Activated naive CD4-positive, alpha-beta T cell (primary cell): ENCODE measurements at places on chromosomes 1 and 21.

DNA sequence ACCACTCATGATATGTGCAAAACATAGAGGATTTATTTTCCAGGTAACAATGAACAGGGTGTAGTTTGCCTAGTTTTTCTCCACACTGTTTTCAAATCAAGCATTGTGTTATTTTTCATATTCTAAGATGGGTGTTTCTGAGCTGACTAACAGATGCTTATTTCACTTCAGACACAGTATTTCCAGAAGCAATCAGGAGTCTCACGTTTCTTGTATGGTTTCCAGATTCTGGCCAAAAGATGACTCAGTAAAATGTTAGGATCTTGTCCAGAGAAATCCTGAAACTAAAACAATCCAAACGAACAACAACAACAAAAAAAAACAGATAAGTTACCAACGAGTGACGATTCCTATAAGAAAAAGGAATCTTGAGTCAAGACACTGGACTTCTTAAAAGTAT, 5.3 kb downstream of the UTS2 start:
- DNase-seq: no peak

- DNase-seq: no peak
Observed at GRCh38 chr1:161885003-161885402, 118.9 kb downstream of the ATF6 start.

DNA sequence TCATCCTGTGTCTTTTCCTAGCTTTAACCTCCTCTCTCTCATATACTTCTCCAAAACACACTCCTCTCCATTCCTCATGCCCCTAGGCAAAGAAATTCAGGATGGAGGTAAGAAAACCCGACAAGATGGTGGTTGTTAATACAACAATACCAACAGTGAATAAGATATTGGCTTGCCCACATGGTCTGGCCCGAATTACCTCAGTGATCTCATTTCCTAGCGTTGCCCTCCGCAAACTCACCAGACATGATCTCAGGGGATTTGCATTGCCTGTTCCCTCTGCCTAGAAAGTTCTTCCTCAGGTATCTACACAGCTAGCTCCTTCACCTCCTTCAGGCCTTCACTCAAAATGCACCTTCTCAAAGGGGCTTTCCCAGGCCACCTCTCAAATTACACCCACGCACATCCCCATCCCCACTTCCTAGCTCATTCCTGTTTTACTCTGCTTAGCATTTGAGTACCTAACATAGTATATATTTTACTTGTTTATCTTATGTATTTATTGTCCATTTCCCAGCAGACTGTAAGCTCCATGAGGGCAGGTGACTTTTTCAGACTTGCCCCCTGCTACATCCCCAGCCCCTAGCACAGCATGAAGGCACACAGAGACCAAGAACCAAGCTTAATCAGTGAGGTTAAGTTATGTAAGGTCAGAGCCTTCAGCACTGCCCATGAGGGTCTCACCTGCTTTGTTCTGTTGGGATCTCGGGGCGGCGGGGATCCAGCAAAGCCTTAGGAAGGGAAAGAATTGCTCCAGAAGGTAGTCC, 10.2 kb upstream of the UBR4 start:
- no peak for DNase-seq

DNA sequence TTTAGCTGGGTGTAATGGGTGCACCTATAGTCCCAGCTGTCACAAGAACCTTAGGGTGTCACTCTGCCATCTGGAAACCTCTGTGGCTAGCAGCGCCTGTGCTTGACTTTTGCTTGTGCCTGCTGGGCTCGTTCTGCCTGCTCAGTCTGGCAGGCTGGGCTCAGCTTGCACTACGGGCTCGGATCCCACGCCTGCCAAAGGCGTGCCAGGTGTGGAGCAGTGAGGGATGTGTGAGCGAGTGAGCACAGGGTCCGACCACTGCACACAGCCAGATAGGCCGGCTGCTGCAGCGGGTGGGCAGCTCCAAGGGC, 2.8 kb upstream of the LSM10 start:
- DNase-seq: no peak

GRCh38 chr1:18527921-18528320, 47.2 kb downstream of the KLHDC7A start:
- no peak for DNase-seq

DNA sequence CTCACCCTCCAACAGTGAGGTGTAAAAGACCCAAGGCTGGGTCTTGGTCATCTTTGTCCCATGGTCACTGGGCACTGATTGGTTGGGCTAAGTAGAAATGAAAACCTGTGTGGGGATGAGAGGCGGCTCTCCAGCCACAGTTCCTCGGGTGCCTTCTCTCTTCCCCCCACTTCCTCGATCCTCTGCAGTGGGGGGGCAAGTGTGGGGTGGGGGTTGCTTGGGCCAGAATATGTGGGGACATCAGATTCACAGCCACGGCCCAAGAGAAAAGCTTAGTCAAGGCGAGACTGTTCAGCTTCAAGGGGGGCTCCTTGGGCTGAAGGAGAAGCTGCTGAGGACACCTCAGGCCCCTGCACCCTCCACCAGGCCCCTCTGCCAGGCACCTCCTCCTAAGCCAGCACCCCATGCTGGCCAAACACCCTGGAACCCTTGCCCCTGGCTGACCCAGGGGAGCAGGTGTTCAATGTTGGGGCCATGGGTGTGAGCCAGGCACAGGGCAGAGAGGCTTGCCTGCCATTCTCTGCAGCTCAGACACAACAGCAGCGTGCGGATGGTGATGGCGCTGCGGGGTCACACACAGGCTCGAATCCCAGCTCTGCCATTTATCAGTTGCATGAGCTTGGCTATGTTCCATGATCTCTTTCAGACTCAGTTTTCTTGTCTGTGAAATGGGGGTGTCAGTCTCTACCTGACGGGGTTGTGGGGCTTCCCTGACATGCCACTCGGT, 21.0 kb upstream of the TNFRSF1B start:
- no peak for DNase-seq

DNA sequence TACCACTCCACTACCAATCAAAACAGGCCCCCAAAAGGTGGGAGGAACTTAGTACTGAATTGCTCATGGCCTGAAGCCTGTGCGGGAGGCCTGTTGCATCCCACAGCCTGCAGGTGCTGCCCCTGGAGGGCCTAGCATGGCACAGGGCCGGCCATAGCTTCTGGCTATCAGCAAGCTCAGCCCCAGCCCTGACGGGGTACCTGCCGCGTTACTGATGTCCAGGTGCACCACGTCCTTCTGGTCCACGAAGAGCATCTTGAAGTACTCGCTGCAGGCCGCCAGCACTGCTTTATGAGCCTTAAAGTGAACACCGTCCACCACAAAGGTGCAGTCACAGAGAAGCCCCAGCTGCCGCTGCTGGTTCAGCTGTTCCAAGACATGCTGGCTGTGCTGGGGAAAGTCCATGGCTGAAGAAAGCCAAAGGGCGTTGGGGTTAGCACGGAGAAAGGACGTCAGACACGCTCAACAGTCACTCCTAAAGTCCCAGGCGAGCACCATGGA, 27.8 kb downstream of the ZBTB17 start:
- no peak for DNase-seq

- DNase-seq: peak; percentile 64
Observed at GRCh38 chr1:52601991-52602855, at the start of gene GPX7. Gene GPX7, plus strand, starts transcription at chr1:52602371. Its CDS starts 39 bp downstream, at chr1:52602410.

DNA sequence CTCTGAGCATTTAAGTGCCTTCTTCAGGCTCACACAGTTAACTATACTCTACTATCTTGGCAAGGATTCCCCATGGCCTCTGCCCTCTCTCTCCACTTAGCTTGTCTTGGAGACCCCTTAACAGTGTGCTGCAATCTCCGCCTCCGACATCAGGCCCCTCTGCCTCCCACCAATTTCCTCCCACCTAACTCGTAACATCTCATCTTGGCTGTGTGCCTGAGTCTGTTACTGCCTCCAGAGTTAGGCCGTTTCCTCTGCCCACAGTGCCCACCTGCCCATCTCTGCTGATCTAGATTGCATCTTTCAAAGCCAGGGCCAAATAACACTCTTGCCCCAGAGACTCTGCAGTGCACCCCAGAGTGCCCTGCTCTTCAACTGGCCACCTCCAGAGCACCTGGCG, 244.3 kb upstream of the TMEM51 start:
- DNase-seq: no peak

GRCh38 chr1:90356991-90357390, 360.1 kb downstream of the BARHL2 start:
- no peak for DNase-seq

- no peak for DNase-seq
Observed at GRCh38 chr1:30511563-30511962, 211.8 kb downstream of the MATN1 start.

GRCh38 chr1:214384373-214385079, 103.6 kb downstream of the SMYD2 start:
- no peak for DNase-seq

DNA sequence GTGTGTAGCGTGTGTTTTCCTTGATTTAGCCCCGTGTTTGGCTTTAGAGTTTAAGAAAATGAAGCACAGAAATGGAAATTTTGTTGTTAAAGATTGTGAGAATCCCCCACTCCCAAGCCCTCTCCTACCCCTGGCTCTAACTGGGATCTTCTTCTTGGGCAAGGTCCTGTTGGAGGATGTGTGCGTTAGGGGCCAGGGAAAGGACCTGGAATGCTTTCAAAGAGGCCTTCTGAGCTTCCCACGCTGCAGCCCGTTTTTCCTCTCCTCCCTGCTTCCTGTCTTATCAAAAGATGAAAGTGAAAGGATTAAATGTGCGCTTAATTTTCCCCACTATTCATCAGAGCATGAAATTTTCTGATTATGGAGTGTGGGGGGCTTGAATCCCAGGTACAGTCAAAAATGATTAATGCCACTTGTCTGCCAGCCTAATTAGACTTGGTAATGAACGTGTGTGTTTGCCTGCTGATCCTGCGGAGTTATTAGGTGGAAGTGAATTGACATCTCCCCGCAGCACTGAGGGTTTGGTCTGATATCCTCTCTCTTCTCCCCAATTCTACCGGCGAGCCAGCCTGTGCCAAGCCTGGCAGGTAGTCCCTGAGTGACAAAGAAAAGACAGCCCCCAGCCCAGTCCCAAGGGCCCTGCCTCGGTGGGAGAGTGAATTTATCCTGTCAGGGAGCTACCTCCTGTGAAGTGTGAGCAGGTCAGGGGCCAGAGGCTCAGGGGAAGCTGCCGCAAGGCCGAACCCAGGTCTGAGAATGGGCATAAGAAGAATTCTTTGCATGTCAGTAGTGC, 4.9 kb downstream of the RASSF5 start:
- DNase-seq: no peak

DNA sequence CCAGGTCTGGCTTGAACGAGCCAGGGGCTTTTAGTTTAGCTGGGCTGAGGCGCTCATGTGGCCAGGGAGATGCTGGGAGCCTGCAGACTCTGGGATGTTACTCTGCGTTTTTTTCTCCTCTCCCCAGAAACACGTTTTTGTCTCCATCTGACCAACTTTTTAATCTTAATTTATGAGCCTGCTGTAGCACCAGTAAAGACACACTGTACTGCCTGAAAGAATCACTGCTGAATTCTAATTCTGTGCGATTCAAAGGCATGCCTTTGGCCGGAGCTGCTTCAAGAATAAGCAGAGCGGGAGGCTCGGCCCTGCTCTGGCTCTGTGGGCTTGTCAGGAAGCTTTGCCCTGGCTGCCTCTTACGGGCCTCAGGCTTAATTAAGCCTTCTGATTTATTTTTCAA, 129.5 kb downstream of the CAMTA1 start:
- no peak for DNase-seq

GRCh38 chr21:31343680-31344480, at the start of gene TIAM1:
Gene TIAM1, minus strand, starts transcription at chr21:31344261. Its CDS starts 77,289 bp downstream, at chr21:31266972.
- no peak for DNase-seq

DNA sequence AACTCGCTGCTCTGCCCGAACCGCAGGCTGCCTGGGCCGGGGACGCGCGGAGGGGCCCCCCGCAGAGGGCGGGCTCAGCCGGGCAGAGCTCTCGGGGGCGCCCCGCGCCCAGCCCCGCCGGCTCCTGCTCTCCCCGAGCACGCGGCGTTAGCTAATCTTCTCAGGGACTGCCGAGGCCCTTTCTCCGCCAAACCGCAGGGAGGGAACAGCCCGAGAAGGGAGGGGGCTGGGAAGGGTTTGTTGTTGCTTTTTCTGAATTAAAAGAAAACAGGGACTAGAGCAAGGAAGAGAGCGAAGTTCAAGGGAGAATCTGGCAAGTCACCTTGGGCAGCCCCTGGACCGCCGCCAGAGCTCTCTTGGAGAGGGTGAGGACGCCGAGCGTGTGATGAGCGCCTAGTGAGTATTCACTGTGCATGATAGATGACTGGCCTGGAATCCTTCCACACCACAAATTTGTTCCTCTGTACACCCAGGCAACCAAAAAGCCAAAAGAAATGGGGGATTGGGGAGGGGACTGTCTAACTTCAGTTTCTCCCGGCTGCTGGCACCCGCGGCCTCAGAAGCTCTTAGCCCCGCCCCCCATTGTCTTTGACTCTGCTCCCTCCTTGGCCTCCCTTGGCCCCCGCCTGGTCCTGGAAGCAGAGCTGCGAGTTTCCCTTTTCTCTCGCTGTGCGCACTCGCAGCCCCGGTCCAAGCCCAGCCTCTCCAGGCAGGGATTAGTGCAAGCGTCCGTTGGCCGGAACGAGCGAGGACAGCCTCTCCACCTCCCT, 19.7 kb upstream of the LMX1A start:
- DNase-seq: no peak
